ENCODE measurements at places on chromosomes 3 and 15.

GRCh38 chr3:188649521-188649920 is 495.6 kb downstream of the LPP start:
- H3K4me3 ChIP-seq: no peak overlapping the region
- H3K4me1 ChIP-seq: peaks cover 6% of the 10 kb centered on the region
- no peak for DNase-seq
- H3K27ac ChIP-seq: no peak overlapping the region
- no peaks in the 10 kb centered on the region for H3K27me3 ChIP-seq

DNA sequence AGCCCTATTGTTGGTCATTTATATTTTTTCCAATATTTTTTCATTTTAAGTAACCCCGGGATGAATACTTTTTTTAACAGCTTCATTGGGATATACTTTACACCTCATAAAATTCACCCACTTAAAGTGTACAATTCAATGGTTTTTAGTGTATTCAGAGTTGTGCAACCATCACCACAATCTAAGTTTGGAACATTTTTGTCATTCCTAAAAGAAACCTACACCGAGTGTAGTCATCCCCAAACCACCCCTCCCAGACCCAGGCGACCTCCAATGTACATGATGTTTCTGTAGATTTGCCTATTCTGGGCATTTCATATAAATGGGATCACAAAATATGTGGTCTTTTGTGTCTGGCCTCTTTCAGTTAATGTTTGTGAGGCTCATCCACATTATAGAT is 118.3 kb upstream of the FRMD4B start:
- no peaks in the 10 kb centered on the region for H3K4me1 ChIP-seq
- H3K27ac ChIP-seq: no peak overlapping the region
- no peak overlapping the region for H3K4me3 ChIP-seq
- no peaks in the 10 kb centered on the region for H3K36me3 ChIP-seq
- DNase-seq: no peak

DNA sequence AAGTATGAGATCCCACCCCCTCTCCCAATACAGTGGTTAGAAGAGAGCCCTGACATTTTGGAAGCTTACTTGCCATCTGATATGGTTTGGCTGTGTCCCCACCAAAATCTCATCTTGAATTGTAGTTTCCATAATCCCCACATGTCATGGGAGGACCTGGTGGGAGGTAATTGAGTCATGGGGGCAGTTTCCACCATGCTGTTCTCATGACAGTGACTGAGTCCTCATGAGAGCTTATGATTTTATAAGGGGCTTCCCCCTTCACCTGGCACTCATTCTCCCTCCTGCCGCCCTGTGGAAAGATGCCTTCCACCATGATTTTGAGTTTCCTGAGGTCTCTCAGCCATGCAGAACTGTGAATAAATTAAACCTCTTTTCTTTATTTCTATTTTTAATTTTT is 28.8 kb upstream of the HES1 start:
- DNase-seq: peak; percentile 34
- no peaks in the 10 kb centered on the region for H3K36me3 ChIP-seq
- peaks cover 17% of the 10 kb centered on the region for H3K4me1 ChIP-seq
- no peak overlapping the region for H3K27ac ChIP-seq
- H3K27me3 ChIP-seq: peaks cover 27% of the 10 kb centered on the region

GRCh38 chr3:41202834-41203345 is 3.6 kb downstream of the CTNNB1 start:
- peaks cover 13% of the 10 kb centered on the region for H3K36me3 ChIP-seq
- H3K27me3 ChIP-seq: peaks cover 3% of the 10 kb centered on the region
- no peak overlapping the region for H3K27ac ChIP-seq

DNA sequence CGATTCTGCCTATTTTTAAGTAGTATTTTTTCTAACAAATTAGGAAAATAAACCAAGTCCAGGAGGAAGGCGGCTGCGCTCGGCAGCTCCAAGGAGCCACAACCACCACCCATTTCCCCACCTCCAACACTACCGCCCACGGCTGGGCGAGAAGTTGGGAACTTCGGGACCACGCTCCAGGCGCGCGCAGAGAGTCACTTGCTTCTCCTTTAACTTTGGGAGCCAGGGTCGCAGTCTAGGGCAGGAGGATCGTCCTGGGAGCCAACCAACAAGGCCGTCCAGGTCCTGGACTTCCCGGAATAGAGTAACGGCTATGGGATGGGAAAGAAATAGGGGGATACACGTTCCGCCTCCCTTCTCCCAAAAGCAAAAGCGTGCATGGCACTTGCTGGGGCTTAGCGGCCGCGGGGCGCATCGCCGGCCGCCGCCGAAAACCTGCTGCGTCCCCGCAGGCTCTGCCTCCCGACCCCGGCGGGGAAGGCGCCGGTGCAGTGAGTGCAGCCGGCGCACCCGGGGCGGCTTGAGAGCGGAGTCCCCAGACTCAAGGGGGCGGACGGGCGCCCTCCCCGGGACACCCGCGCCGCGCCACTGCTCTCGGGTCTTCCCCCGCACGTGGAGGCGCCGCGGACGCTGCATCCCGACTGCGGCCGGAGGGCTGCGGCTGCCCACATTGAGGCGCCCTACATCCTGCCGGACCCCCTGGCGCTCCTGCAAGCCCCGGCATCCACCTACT is 699 bp downstream of the MEGF11 start:
- H3K4me1 ChIP-seq: peaks cover 8% of the 10 kb centered on the region
- peak; percentile 38 for DNase-seq
- H3K27ac ChIP-seq: no peak overlapping the region
- peaks cover 67% of the 10 kb centered on the region for H3K27me3 ChIP-seq

DNA sequence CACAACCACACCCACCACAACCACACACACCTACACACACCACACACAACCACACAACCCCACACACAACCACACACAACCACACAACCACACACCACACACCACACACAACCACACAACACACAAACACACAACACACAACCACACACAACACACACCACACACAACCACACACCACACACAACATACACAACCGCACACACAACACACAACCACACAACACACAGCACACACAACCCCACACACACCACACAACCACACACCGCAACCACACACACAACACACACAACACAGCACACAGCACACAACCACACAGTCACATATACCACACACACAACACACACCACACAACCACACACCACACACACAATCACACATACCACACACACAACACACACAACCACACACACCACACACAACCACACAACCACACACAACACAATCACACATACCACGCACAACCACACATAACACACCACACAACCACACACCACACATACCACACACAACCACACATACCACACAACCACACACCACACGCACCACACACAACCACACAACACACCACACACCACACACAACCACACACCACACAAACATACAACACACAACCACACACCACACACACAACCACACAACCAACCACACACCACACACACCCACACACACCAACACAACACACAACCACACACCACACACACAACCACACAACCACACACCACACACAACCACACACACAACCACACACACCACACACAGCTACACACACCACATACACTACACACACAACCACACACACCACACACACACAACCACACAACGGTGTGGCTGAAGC is 23.7 kb downstream of the CPN2 start:
- H3K27me3 ChIP-seq: peaks cover 11% of the 10 kb centered on the region
- DNase-seq: no peak
- no peaks in the 10 kb centered on the region for H3K4me1 ChIP-seq
- no peaks in the 10 kb centered on the region for H3K36me3 ChIP-seq
- H3K4me3 ChIP-seq: no peak overlapping the region

DNA sequence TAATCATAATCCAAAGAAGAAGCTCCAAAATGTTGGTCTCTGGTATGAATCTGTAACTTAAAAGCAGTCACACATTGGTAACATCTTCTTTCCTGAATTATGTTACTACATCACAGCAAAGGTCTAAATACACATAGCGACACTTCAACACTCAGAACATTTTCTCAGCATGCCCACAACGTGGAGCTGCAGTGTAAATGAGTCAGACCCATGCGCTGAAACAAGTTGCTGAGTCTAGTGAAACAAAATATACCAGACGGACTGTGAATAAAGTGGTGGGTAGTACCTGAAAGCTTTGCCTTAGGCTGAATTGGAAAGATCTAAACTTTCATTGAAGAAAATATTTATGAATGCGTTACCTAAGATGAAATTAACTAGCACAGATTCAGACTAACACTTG is 33.2 kb upstream of the GOLGA8B start:
- H3K4me3 ChIP-seq: no peak overlapping the region
- DNase-seq: no peak
- no peak overlapping the region for H3K27ac ChIP-seq
- H3K36me3 ChIP-seq: no peaks in the 10 kb centered on the region
- H3K27me3 ChIP-seq: peaks cover 33% of the 10 kb centered on the region

DNA sequence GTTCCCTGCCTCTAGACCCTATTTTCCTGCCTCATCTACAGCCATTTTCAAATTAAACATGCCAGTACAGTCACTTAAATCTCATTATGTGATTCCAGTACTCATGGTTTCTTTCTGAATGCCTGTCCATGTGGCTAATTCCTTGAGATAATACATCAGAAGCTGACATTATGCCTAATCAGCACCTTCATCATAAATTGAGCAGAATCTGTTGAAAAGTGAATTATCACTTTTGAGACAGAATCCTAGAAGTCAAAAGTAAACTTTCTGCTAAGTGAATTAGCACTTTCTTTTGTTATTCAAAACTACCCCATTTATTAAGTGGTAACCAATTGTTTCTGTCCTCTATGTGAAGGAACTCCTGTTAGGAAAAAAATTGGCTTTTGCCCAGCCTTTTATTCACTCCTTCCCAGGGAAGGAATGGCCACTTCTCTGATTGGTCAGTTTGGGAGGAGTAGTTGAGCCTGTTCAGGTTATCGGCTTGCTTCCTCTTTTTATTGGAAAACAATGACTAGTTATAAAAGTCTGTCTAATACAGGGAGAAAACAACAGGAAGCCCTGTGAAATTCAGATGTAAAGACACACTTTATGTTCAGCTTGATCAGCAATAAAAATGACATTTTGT is 40.5 kb downstream of the OSTN start:
- no peak overlapping the region for H3K4me3 ChIP-seq
- H3K27me3 ChIP-seq: peaks cover 3% of the 10 kb centered on the region
- no peaks in the 10 kb centered on the region for H3K4me1 ChIP-seq
- H3K27ac ChIP-seq: no peak overlapping the region
- H3K36me3 ChIP-seq: no peaks in the 10 kb centered on the region
- DNase-seq: no peak

- H3K27me3 ChIP-seq: peaks cover 6% of the 10 kb centered on the region
- no peak overlapping the region for H3K4me3 ChIP-seq
- H3K36me3 ChIP-seq: no peaks in the 10 kb centered on the region
- H3K4me1 ChIP-seq: peaks cover 3% of the 10 kb centered on the region
These were observed 78.1 kb downstream of the ZPLD1 start for GRCh38 chr3:102512734-102513504.

- H3K27me3 ChIP-seq: no peaks in the 10 kb centered on the region
- no peak overlapping the region for H3K27ac ChIP-seq
- no peaks in the 10 kb centered on the region for H3K4me1 ChIP-seq
- DNase-seq: no peak
- H3K4me3 ChIP-seq: no peak overlapping the region
These were observed 223.7 kb downstream of the MAGI1 start for GRCh38 chr3:65814845-65815578.

DNA sequence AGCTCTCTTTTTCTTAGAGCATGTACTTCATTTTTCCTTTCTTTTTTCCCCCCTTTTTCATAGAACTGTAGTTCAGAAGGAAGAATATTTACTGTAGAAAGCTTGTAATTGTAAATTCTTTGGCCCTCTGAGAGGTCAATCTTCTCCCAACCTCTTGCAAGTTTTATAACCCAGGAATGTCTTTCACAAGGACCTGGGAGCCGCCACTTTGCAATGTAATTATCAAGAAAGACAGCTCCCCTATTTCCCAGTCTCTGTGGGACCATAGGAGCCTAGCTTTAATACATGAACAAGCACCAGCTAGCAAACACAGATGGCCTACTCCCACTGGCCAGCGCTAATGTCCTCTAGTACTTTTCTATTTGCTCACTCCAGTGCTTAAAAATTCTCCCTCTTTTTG is 51.4 kb downstream of the NFKBIZ start:
- no peak for DNase-seq
- no peaks in the 10 kb centered on the region for H3K36me3 ChIP-seq
- no peaks in the 10 kb centered on the region for H3K27me3 ChIP-seq
- H3K27ac ChIP-seq: no peak overlapping the region
- H3K4me1 ChIP-seq: peaks cover 12% of the 10 kb centered on the region

DNA sequence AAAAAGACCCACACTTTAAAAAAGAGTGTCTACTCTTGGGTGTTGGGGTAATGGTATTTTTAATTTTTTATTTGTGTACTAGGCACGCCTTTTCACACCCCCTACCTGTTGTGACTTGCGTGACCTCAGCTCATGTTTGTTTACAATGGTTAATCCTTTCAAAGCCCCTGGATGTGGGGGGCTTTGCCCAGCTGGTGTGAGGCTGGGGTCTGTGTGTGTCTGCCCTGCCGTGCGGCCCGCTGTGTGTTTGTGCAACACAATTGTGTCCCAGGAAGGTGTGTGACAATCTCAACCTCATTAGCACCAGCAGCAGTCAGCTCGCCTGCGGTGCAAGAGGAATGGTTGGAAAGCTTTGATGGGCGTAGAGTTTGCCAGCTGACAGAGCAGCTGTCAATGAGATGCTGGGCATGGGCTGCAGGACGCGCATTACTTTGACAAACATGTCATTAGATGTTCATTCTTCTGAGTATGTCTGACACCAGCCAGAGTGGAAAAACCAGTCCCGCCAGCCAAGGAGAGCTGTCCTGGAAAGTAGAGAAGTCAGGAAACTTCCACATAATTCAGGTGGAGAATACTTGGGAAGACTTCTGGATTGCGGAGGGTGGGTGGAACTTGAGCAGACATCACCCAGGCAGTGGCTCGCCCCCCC is 9.6 kb downstream of the LRRK1 start:
- no peak overlapping the region for H3K27ac ChIP-seq
- no peaks in the 10 kb centered on the region for H3K36me3 ChIP-seq
- DNase-seq: no peak
- peaks cover 4% of the 10 kb centered on the region for H3K27me3 ChIP-seq
- no peaks in the 10 kb centered on the region for H3K4me1 ChIP-seq

- no peak overlapping the region for H3K27ac ChIP-seq
- peaks cover 76% of the 10 kb centered on the region for H3K27me3 ChIP-seq
- peaks cover 8% of the 10 kb centered on the region for H3K4me1 ChIP-seq
- peak; percentile 14 for DNase-seq
- no peaks in the 10 kb centered on the region for H3K36me3 ChIP-seq
These were observed 2.0 kb upstream of the ST8SIA2 start for GRCh38 chr15:92391640-92392039.

GRCh38 chr3:50972029-50972428 is 297.3 kb downstream of the DOCK3 start:
- H3K4me3 ChIP-seq: no peak overlapping the region
- H3K36me3 ChIP-seq: peaks cover 2% of the 10 kb centered on the region
- H3K27me3 ChIP-seq: peaks cover 2% of the 10 kb centered on the region
- no peak for DNase-seq

Measured in activated naive CD8-positive, alpha-beta T cell treated with anti-CD3 and anti-CD28 coated beads for 36 hours (primary cell).